ENCODE measurements at places on chromosomes 6 and 20.

- peak; percentile 83 for DNase-seq
Observed at GRCh38 chr6:160088069-160088783, 33.4 kb upstream of the SLC22A1 start.

DNA sequence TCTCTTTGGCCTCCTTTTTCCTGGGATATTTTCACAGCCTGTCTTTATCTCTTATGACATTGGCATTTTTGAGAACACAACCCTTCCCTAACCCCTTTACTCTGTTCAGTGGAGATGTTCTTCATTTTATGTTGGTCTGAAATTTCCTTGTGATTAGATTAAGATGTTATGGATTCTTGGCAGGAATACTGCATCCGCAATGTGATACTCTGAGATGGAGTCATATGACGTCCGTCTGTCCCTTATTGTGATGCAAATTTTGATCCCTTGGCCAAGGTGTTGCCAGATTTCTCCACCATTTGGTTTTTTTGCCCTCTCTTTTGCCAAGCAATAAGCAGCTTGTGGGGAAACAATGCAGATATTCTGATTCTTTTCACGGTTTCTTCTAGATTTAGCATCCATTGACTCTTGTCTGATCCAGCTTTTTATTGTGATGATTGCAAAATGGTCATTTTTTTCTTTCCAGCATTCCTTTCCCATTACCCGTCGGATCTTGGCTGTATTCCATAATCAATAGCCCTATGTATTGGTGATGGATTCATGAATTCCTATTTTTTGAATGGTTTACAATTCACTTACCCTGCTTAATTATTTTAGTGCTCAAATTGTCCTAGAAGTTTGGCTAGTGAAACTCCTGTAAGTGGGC lies 85.1 kb downstream of the NCOA3 start:
- no peak for DNase-seq

- DNase-seq: no peak
Observed at GRCh38 chr6:156658186-156658965, 118.8 kb upstream of the ARID1B start.

- no peak for DNase-seq
Observed at GRCh38 chr6:134637282-134637681, 312.6 kb downstream of the ALDH8A1 start.

DNA sequence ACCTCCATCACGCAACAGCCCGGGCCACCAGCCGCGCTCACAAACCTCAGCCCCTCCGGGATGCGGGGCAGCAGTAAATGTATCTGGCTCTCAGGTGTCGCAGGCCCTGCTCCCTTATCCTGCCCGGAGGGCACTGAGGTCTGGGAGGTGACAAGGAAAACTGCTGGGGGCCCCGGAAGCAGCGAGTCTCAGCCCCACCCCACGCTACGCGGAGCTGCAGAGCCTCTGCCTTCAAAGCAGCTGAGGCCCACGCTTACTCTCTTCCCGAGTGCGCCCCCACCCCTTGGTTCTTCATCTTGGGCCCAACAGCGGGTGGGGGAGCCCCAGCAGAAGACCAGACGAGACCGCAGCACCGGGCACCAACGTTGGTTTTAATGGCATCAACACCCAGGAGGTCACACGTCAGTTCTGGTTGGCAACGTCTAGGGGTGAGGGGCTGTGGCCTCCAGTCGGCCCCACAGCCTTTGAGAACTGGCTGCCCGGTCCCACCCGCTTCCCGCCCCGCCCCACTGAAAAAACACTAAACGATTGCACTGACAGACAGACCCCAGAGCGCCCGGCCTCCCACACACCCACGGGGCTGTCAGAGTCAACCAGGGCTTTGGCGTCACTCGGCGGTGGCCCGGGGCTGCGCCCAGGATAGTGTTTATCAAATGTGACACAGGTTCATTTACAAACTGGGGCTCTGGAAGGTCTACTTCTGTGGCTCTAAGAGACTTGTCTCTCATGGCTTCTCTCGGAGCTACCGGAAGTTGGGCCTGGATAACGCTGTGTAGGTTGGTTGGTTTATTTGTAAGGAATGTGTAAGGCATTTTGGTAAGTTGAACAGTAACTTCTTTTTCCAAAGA lies 43.7 kb downstream of the DSTN start:
- no peak for DNase-seq

DNA sequence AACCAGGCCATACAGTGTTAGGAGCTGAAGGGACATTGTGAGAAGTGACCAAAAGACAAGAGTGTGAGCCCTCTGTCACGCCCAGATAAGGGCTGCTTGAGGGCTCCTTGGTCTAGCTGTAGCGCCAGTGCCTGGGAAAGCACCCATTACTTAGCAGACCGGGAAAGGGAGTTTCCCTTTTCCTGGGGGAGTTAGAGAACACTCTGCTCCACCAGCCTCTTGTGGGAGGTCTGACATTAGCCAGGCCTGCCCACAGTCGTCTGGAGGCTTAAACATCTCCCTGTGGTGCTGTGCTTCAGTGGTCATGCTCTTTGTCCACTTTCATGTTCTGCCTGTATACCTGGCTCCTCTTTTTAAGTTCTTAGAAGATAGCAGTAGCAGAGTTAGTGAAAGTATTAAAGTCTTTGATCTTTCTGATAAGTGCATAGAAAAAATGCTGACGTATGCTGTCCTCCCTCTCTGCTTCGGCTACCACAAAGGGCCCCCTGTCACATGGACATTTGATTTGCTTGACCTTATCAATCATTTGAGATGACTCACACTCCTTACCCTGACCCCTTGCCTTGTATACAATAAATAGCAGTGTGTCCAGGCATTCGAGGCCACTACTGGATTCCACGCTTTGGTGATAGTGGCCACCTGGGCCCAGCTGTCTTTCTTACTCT lies 201.5 kb upstream of the ECI2 start:
- DNase-seq: no peak

- peak; percentile 74 for DNase-seq
Observed at GRCh38 chr6:33344701-33345697, 27.5 kb upstream of the ZBTB22 start.

DNA sequence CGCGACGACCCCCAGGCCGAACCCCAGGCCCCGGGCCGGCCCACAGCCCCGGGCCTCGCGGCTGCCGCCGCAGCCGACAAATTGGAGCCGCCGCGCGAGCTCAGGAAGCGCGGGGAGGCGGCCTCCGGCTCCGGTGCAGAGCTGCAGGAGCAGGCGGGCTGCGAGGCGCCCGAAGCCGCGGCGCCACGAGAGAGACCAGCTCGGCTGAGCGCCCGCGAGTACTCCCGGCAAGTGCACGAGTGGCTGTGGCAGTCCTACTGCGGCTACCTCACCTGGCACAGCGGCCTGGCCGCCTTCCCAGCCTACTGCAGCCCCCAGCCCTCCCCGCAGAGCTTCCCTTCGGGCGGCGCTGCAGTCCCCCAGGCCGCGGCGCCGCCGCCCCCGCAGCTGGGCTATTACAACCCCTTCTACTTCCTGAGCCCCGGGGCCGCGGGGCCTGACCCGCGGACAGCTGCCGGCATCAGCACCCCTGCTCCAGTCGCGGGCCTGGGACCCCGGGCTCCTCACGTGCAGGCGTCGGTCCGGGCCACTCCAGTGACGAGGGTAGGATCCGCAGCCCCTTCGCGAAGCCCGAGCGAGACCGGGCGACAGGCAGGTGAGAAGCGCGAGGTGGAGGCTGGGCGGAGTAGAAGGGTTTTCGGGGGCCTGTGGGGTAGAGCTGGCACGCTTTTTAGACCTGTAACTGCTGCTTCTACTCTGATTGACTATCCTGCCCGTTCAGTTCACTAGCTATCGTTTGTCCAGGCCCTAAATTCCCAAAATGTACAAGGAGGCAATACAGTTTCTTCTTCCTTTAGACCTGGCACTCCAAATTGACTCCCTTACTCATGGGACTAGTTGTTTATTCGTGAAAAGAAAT lies 654 bp downstream of the FAM8A1 start:
- no peak for DNase-seq

DNA sequence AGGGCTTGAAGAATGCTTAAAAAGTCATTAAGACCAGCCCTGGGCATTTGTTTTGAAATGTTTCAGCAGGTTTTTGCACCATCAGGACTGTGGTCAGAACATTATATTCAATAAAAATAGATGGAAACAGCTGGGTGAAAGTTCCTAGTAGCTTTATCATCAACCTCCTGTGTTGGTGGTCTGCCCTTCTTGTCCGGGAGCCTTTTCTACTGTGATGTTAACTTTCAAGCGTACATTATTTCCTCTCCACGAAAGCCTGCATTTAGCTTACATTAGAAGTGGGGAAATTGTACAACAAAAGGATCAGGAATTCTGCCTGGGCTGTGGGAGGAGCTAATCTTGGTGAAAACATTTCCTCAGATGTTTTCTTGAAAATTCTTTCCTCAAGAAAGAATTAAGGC lies 71.1 kb downstream of the LAMA4 start:
- no peak for DNase-seq

DNA sequence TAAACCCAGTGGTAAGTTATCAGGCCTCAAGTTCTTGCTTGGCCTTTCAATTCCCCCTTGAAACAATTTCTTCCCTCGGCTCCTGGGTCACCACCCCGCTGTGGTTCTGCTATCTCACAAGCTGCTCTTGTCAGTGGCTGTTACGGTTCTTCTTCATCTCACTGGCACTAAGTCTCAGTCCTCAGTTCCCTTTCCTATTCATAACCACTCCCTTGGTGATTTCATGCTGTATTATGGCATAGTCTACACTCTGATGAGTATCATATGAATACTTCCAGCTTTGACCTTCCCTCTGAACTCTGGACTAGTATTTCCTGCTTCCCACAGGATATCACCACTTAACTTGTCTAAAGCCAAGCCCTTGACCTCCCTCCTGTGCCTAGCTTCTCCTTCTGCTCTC lies 7.9 kb downstream of the TAAR1 start:
- no peak for DNase-seq

DNA sequence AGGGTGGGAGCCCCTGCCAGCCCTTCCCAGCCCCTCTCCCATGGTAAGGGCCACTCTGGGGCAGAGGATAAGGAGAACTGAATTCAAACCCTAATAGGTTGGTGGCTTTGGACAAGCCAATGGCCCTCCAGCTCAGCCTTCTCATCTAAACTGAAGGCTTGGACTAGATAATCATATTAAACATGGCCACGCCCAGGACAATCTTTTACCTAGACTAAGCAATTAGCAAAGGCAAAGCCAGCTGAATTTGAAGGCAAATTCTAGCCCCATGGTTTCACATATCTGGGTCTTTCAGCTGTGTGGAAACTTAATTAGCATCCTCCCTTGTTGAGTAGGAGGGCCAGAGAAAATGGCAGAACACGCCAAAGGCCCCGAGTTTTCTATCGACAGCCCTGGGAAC lies 10.7 kb downstream of the SLC22A23 start:
- DNase-seq: no peak
